ENCODE measurements at places on chromosomes 1 and 21.

DNA sequence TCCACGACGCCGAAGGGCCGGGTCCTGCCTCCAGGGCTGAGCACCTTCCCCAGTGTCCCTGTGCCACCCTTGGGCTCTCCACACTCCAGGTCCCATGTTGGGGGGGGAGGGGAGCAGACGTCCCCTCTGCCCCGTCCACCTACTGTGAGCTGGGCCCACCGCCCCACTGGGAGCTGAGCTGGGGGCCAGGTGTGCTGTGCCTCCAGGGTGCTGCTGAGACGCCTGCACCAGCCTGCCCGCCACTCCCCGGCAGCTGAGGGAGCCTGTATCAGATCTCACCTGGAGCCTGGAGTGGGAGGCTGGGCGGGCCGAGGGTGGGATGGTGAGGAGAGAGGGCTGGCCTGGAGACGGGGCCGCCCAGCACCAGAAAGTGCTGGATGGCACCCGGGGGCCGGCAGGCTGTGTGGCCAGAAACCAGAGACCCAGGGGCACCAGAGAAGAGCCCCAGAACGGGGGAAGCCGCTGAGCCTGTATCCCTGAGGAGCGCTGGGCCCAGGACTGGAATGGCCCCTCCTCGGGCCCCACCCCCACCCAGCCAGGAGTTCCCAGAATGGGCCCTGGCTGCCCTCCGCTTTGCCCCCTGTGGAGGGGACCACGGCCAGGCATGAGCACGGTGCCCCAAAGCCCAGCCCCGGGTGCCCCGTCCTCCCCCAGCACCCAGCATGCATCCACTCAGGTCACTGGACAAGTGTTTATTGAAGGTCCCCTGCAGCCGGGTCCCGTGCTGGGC, 3.4 kb downstream of the TNFRSF18 start:
- no peak for DNase-seq

- DNase-seq: no peak
These were observed 134.1 kb downstream of the PIGK start for GRCh38 chr1:77085109-77085508.

DNA sequence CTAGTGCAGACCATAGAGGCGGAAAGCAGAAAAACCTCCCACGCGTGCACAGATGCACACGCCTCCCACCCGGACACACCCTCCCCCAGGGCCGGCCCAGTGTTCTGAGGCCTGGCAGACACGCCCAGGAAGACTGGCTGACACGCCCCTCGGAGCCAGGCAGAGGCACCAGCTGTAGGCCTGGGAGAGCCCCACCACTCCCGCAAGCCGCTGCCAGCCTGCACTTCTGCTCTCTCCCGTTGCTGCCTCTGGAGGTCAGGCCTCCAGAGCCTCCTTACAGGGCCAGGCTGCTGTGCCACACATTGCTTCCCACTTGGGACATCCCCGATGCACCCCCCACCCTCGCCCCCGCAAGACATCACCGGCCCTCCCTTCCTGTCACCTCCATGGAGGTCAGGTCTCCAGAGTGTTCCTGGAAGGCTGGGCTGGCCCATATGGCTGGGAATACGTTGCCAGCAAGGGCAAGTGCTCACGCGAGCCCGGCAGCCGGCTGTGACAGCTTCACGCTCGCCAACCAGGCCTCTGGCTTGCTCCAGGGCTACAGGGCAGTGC, 40.4 kb downstream of the CASZ1 start:
- no peak for DNase-seq

- DNase-seq: no peak
These were observed 3.5 kb downstream of the NTMT2 start for GRCh38 chr1:170149241-170149640.

Measured in non-pigmented ciliary epithelial cell (primary cell).